Cardiac muscle cell (in vitro differentiated cells and primary cell): ENCODE measurements at places on chromosomes 2 and 18. TPM values are rescaled to one million over a fixed set of nuclear protein-coding genes. Genes with fewer than 3 reads are reported as not detected.

Gene RGPD4
- not detected in 2 replicates for polyA plus RNA-seq

Gene EFR3B
- 8.5 and 9.0 TPM in 2 replicates for polyA plus RNA-seq

Gene FSHR
- polyA plus RNA-seq = 0.82 and 2.2 TPM in 2 replicates

Gene ATP6V1B1
- 1.00 TPM in 1 of 2 replicates, not detected in the other for polyA plus RNA-seq

Gene SPHKAP
- 33.1 and 77.1 TPM in 2 replicates for polyA plus RNA-seq

Gene REEP1
- polyA plus RNA-seq = 19.3 and 20.4 TPM in 2 replicates

Gene RUFY4
- not detected in 2 replicates for polyA plus RNA-seq

Gene MARCHF4
- polyA plus RNA-seq = not detected in 2 replicates

Gene GPBAR1
- polyA plus RNA-seq = 2.9 and 7.9 TPM in 2 replicates

Gene CASP10
- polyA plus RNA-seq = 0.45 TPM in 1 of 2 replicates, not detected in the other

Gene SALL3
- 0.09 and 1.8 TPM in 2 replicates for polyA plus RNA-seq

Gene CUL3
- polyA plus RNA-seq = 78.8 and 90.9 TPM in 2 replicates

Gene HAAO
- 0.43 and 0.79 TPM in 2 replicates for polyA plus RNA-seq

Gene ALPI
- polyA plus RNA-seq = not detected in 2 replicates

Gene SIX3
- polyA plus RNA-seq = not detected in 2 replicates

Gene HOXD10
- polyA plus RNA-seq = not detected in 2 replicates

Gene POTEJ
- 0.59 and 0.70 TPM in 2 replicates for polyA plus RNA-seq

Gene TNP1
- not detected in 2 replicates for polyA plus RNA-seq

Gene SERPINB3
- not detected in 2 replicates for polyA plus RNA-seq

Gene ITGAV
- polyA plus RNA-seq = 39.4 and 44.4 TPM in 2 replicates

Gene RESP18
- polyA plus RNA-seq = not detected in 2 replicates

Gene GDF7
- 0.05 and 0.09 TPM in 2 replicates for polyA plus RNA-seq

Gene KCNS3
- 3.7 and 9.0 TPM in 2 replicates for polyA plus RNA-seq

Gene TGIF1
- 41.2 and 62.8 TPM in 2 replicates for polyA plus RNA-seq

Gene EFHD1
- polyA plus RNA-seq = 12.4 and 19.5 TPM in 2 replicates

Gene CD8B
- polyA plus RNA-seq = not detected in 2 replicates

Gene PRSS56
- 0.07 TPM in 1 of 2 replicates, not detected in the other for polyA plus RNA-seq

Gene MC2R
- polyA plus RNA-seq = not detected in 2 replicates

Gene SLC40A1
- polyA plus RNA-seq = 7.3 and 11.5 TPM in 2 replicates

Gene OTOF
- polyA plus RNA-seq = 0.30 TPM in 1 of 2 replicates, not detected in the other

Gene XRCC5
- 233 and 241 TPM in 2 replicates for polyA plus RNA-seq

Gene KIF5C
- 0.82 and 3.2 TPM in 2 replicates for polyA plus RNA-seq

Gene BCL11A
- polyA plus RNA-seq = 19.8 and 20.7 TPM in 2 replicates

Gene CLEC4F
- not detected in 2 replicates for polyA plus RNA-seq

Gene RGPD3
- 0.05 and 0.14 TPM in 2 replicates for polyA plus RNA-seq

Gene HOXD3
- not detected in 2 replicates for polyA plus RNA-seq

Gene HOXD1
- not detected in 2 replicates for polyA plus RNA-seq

Gene REG1B
- polyA plus RNA-seq = not detected in 2 replicates

Gene CRYGC
- not detected in 2 replicates for polyA plus RNA-seq

Gene APCDD1
- polyA plus RNA-seq = 35.7 and 51.2 TPM in 2 replicates

Gene COL5A2
- polyA plus RNA-seq = 15.0 and 29.5 TPM in 2 replicates

Gene TMEM178A
- polyA plus RNA-seq = 13.4 and 17.9 TPM in 2 replicates

Gene GREB1
- 27.1 and 36.8 TPM in 2 replicates for polyA plus RNA-seq

Gene DSC1
- polyA plus RNA-seq = 0.07 TPM in 1 of 2 replicates, not detected in the other

Gene IHH
- not detected in 2 replicates for polyA plus RNA-seq

Gene GALNT13
- polyA plus RNA-seq = 1.3 and 2.2 TPM in 2 replicates

Gene DSC2
- 15.9 and 19.8 TPM in 2 replicates for polyA plus RNA-seq

Gene MRO
- 1.3 TPM in 1 of 2 replicates, not detected in the other for polyA plus RNA-seq

Gene THAP4
- 82.0 and 113 TPM in 2 replicates for polyA plus RNA-seq

Gene STON1
- polyA plus RNA-seq = 4.9 and 7.5 TPM in 2 replicates
